Activated T-cell treated with anti-CD3 and anti-CD28 coated beads, Interleukin-2, amount 50 U/mL, for 72 hours (primary cell): ENCODE measurements at places on chromosomes 4 and X. TPM values are rescaled to one million over a fixed set of nuclear protein-coding genes. Genes with fewer than 3 reads are reported as not detected.

DNA sequence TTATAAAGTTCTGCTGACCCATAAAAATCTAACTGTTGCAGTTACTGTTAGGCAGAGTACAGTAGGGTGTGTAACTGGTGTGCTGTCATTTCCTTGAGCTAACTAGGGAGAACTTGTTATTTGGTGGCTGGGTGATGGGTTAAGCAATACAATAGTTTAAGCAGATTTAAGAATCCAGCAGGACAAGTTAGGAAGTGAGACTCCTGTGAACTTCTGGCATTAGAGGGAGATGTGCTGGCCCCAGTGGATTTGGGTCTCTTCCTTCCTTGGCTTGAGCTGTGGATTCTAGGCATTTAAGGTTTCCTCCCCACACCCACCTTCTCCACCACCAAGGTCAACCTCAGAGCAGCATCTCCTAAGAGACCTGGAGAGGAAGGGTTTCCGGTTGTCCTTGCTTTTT lies 70.5 kb downstream of the CLCN5 start:
- DNase-seq = no peak
- H3K4me3 ChIP-seq = no peak overlapping the region
- H3K4me1 ChIP-seq = peaks cover 5% of the 10 kb centered on the region
- no peaks in the 10 kb centered on the region for H3K36me3 ChIP-seq
- H3K27ac ChIP-seq = no peak overlapping the region
- H3K27me3 ChIP-seq = peaks cover 37% of the 10 kb centered on the region

GRCh38 chrX:34467437-34467836 lies 189.6 kb downstream of the TMEM47 start:
- DNase-seq = no peak
- no peaks in the 10 kb centered on the region for H3K4me1 ChIP-seq
- H3K27ac ChIP-seq = no peak overlapping the region

DNA sequence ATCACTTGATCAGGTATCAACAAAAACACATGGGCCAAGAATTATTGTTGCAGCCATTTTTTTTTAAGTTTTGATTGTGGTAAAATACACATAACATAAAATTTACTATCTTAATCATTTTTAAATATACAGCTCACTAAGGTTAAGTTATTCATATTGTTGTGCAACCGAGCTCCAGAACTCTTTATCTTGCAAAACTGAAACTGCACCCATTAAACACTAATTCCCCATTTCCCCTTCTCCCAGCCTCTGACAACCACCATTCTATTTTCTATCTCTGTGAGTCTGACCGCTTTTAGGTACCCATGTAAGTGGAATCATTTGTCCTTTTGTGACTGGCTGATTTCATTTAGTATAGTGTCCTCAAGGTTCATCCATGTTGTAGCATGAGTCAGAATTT lies 126.2 kb upstream of the NDP start:
- no peaks in the 10 kb centered on the region for H3K4me1 ChIP-seq
- DNase-seq = no peak
- H3K36me3 ChIP-seq = no peaks in the 10 kb centered on the region
- H3K27me3 ChIP-seq = peaks cover 35% of the 10 kb centered on the region
- H3K27ac ChIP-seq = no peak overlapping the region
- no peak overlapping the region for H3K4me3 ChIP-seq

DNA sequence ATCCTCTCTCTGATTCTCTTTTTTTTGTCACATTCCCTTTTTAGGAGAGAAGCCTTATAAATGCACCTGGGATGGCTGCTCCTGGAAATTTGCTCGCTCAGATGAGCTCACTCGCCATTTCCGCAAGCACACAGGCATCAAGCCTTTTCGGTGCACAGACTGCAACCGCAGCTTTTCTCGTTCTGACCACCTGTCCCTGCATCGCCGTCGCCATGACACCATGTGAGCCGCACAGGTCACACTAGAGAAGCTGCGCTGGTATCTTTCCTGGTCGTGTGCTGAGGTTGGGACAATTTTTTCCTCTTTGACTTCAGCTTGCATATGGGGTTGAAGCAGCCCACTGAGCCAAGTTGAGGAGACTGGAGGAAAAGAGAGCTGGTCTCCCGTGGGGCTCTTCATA lies 52.1 kb downstream of the KLF8 start:
- H3K4me1 ChIP-seq = peaks cover 6% of the 10 kb centered on the region
- no peak for DNase-seq
- no peaks in the 10 kb centered on the region for H3K36me3 ChIP-seq
- H3K4me3 ChIP-seq = no peak overlapping the region

DIPK2B gene
- not detected for total RNA-seq

DNA sequence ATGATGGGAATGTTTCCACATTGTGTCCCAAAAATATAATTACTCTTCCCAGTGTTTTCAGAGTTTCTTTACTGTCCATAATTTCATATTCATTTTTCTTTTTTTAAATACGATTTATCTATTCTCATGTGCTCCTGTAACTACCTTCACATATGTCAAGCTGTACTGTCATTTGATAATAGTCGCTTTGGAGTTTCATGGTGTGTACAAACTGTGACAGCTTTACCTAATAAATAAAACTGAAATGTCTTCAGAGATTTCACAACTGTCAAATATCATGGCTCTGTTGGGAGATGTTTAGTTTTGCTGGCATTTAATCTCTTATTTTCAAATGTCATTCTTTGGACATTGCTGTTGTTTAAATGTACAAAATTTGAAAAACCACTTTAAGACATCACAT lies 450.2 kb downstream of the TLL1 start:
- no peaks in the 10 kb centered on the region for H3K27me3 ChIP-seq
- H3K36me3 ChIP-seq = no peaks in the 10 kb centered on the region
- no peak overlapping the region for H3K4me3 ChIP-seq
- H3K4me1 ChIP-seq = no peaks in the 10 kb centered on the region
- no peak overlapping the region for H3K27ac ChIP-seq

- DNase-seq = peak; percentile 51
- H3K4me3 ChIP-seq = no peak overlapping the region
- peaks cover 16% of the 10 kb centered on the region for H3K4me1 ChIP-seq
Measured at GRCh38 chr4:27010334-27010940, 149.8 kb downstream of the STIM2 start.

DNA sequence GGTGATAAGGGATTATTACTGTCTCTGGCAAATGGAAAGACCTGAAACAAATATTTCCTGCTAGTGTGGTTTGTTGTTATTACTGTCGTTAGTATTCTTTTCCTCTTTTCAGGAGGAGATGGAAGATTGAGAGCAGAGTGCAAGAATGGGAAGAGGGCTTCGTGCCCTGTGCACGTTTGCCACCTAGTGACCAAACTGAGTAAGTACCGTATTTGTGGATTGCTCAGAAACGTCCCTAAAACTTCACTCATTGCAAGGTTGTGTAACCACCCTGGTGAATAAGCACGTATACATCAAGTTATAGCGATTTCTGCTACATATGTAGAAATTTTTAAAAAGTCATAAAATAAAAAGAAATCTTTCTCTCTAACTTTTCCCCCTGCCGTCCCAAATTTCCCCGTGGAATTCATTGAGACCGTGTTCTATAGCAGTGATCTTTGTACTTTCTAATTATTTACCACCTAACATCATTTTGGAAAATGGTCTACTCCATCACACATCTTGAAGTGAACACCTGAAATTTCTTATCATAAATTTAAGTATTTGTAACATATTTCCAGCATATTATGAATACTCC lies 24.3 kb downstream of the LINC00632 start:
- H3K4me3 ChIP-seq = no peak overlapping the region
- no peaks in the 10 kb centered on the region for H3K4me1 ChIP-seq
- H3K27me3 ChIP-seq = no peaks in the 10 kb centered on the region
- peak; percentile 5 for DNase-seq

DNA sequence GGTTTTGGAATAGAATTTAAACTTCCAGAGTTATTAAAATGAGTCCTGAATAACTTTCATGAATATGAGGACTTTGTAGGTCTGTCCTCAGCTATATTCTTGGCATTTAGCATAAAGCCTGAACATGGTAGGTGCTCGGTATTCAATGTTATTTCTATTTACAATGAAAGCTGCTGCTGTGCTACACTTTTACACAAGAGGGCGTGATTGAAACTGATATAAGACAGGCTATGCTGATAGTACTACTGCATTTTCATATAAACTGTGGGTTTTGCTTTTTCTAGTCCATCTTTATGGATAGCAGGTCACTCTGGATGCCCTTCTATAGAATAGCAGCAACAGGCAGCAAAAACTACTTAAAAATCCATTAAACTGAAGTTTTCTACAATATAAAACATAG lies 12.3 kb upstream of the GNPDA2 start:
- no peak for DNase-seq
- H3K27me3 ChIP-seq = no peaks in the 10 kb centered on the region
- no peaks in the 10 kb centered on the region for H3K36me3 ChIP-seq

WNK3 gene
- 1.4 TPM for total RNA-seq

ATP8A1 gene
- 51.7 TPM for total RNA-seq

GRCh38 chr4:7425124-7425523 lies 9.6 kb downstream of the PSAPL1 start:
- no peaks in the 10 kb centered on the region for H3K27me3 ChIP-seq
- no peaks in the 10 kb centered on the region for H3K4me1 ChIP-seq
- H3K36me3 ChIP-seq = no peaks in the 10 kb centered on the region
- no peak overlapping the region for H3K4me3 ChIP-seq
- DNase-seq = no peak

RP2 gene
- 5.4 TPM for total RNA-seq
